Activated CD8-positive, alpha-beta memory T cell treated with anti-CD3 and anti-CD28 coated beads for 36 hours (primary cell): ENCODE measurements at places on chromosomes 3 and 15. TPM values are rescaled to one million over a fixed set of nuclear protein-coding genes. Genes with fewer than 3 reads are reported as not detected.

GPR87 gene
- total RNA-seq, result 1.0 TPM

UROC1 gene
- total RNA-seq, result not detected

ACAN gene
- total RNA-seq, result not detected

JMJD7 gene
- 16.2 TPM for total RNA-seq

HDC gene
- total RNA-seq, result 0.19 TPM

THBS1 gene
- 0.34 TPM for total RNA-seq

RPL14 gene
- total RNA-seq, result 2,812 TPM

VGLL3 gene
- not detected for total RNA-seq

TMEM43 gene
- total RNA-seq, result 40.3 TPM

EFCC1 gene
- total RNA-seq, result 0.10 TPM

GHSR gene
- total RNA-seq, result not detected

RNF7 gene
- 63.4 TPM for total RNA-seq

TMCO5A gene
- total RNA-seq, result not detected

TRAIP gene
- 23.5 TPM for total RNA-seq

SLC22A13 gene
- total RNA-seq, result 0.23 TPM

IQSEC1 gene
- 19.0 TPM for total RNA-seq

AP3B2 gene
- 0.53 TPM for total RNA-seq

PLSCR2 gene
- not detected for total RNA-seq

NOP10 gene
- total RNA-seq, result 311 TPM

RNU5B-1 gene
- not detected for total RNA-seq

LSAMP gene
- total RNA-seq, result not detected

GOLGA8R gene
- 0.34 TPM for total RNA-seq

GPR176 gene
- total RNA-seq, result 0.06 TPM

ACP3 gene
- total RNA-seq, result not detected

ZXDC gene
- 20.5 TPM for total RNA-seq

GOLGA8F gene
- total RNA-seq, result not detected

FBXO40 gene
- total RNA-seq, result not detected

CCPG1 gene
- 11.3 TPM for total RNA-seq

VILL gene
- 13.2 TPM for total RNA-seq

RASGRP1 gene
- total RNA-seq, result 67.8 TPM

RHCG gene
- not detected for total RNA-seq

SPESP1 gene
- total RNA-seq, result 0.99 TPM

YEATS2 gene
- total RNA-seq, result 44.1 TPM

C3orf49 gene
- total RNA-seq, result not detected

NAA80 gene
- total RNA-seq, result 17.3 TPM

CALML4 gene
- 8.0 TPM for total RNA-seq

TMEM207 gene
- not detected for total RNA-seq

DIPK2A gene
- total RNA-seq, result 15.1 TPM

CFAP44 gene
- 4.1 TPM for total RNA-seq

TMEM62 gene
- total RNA-seq, result 16.0 TPM

SAMD7 gene
- not detected for total RNA-seq

GOLGA8S gene
- total RNA-seq, result 0.11 TPM

SERPINI2 gene
- not detected for total RNA-seq

ROPN1B gene
- not detected for total RNA-seq

POPDC2 gene
- total RNA-seq, result 2.6 TPM

HESX1 gene
- 0.57 TPM for total RNA-seq

ABI3BP gene
- 0.11 TPM for total RNA-seq

FBXL22 gene
- 0.92 TPM for total RNA-seq

EOGT gene
- total RNA-seq, result 18.2 TPM

BMF gene
- 7.7 TPM for total RNA-seq

TPRG1 gene
- total RNA-seq, result 19.1 TPM

SLC7A14 gene
- total RNA-seq, result not detected

SNX22 gene
- total RNA-seq, result 0.42 TPM

CTXN2 gene
- not detected for total RNA-seq

FBXL2 gene
- not detected for total RNA-seq

TMOD2 gene
- 6.7 TPM for total RNA-seq

TNIK gene
- total RNA-seq, result 17.8 TPM

TTC21A gene
- total RNA-seq, result 1.1 TPM
